ENCODE measurements at places on chromosomes 3 and 15. TPM values are rescaled to one million over a fixed set of nuclear protein-coding genes. Genes with fewer than 3 reads are reported as not detected.

Gene CPNE9
- not detected for total RNA-seq

Gene TKT
- 273 TPM for total RNA-seq

Gene DAPK2
- 29.6 TPM for total RNA-seq

Gene CXCR6
- total RNA-seq, result 0.64 TPM

Gene C3orf49
- not detected for total RNA-seq

Gene RBP2
- total RNA-seq, result not detected

Gene GP9
- not detected for total RNA-seq

Gene CSPG4
- 42.9 TPM for total RNA-seq

Gene TIGIT
- total RNA-seq, result 0.29 TPM

Gene NEIL1
- 101 TPM for total RNA-seq

Gene RASL12
- 12.6 TPM for total RNA-seq

Gene COL6A5
- total RNA-seq, result not detected

Gene POLQ
- total RNA-seq, result 0.29 TPM

Gene GRAMD2A
- total RNA-seq, result 0.16 TPM

Gene MLH1
- 48.4 TPM for total RNA-seq

Gene MAP3K13
- 9.1 TPM for total RNA-seq

Gene TMC3
- total RNA-seq, result 1.6 TPM

Gene CTXN2
- not detected for total RNA-seq

Gene SPTSSB
- total RNA-seq, result 1.5 TPM

Gene DHX36
- 46.1 TPM for total RNA-seq

Gene MYO5C
- total RNA-seq, result 16.6 TPM

Gene MCTP2
- total RNA-seq, result 46.2 TPM

Gene PDZRN3
- total RNA-seq, result 79.6 TPM

Gene ADPRH
- 10.9 TPM for total RNA-seq

Gene BUB1B
- 0.33 TPM for total RNA-seq

Gene GOLGA6B
- not detected for total RNA-seq
